ENCODE measurements at places on chromosomes 3 and 15.

DNA sequence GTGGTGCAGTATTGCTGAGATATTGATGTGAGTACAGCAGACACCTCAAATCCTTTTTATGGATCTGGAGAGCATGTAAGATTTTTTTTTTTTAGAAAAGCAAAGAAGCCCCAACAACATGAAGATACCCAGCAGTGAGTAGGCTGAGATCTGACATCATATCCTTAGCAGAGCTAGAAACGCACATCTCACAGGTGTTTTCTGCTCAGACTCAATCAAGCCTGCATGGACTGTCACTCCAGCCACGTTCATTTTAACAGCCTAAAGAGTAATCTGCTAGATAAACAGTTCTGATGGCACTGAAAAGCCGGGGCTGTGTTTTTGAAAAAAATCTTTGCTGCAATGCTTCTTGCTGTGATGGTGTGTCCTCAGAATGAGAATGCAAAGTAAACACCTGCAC lies 544.2 kb downstream of the FGF12 start:
- DNase-seq, result no peak

DNA sequence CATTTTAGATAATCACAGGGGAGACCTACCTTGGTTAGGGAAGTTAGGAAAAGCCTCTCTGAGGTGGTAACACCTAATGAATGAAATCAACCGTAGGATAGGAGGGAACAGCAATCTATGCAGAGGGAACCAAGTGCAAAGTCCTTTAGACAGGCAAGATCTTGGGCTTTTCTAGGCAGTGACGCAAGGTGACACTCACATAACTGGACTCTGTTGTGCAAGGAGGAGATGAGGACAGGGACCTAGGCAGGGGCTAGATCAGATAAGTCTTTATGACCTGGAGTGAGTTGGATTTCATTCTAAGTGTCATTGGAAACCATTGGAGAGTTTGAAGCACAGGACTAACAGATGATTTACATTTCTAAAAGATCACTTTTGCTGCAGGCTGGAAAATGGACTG lies 4.6 kb upstream of the LMOD3 start:
- no peak for DNase-seq

DNA sequence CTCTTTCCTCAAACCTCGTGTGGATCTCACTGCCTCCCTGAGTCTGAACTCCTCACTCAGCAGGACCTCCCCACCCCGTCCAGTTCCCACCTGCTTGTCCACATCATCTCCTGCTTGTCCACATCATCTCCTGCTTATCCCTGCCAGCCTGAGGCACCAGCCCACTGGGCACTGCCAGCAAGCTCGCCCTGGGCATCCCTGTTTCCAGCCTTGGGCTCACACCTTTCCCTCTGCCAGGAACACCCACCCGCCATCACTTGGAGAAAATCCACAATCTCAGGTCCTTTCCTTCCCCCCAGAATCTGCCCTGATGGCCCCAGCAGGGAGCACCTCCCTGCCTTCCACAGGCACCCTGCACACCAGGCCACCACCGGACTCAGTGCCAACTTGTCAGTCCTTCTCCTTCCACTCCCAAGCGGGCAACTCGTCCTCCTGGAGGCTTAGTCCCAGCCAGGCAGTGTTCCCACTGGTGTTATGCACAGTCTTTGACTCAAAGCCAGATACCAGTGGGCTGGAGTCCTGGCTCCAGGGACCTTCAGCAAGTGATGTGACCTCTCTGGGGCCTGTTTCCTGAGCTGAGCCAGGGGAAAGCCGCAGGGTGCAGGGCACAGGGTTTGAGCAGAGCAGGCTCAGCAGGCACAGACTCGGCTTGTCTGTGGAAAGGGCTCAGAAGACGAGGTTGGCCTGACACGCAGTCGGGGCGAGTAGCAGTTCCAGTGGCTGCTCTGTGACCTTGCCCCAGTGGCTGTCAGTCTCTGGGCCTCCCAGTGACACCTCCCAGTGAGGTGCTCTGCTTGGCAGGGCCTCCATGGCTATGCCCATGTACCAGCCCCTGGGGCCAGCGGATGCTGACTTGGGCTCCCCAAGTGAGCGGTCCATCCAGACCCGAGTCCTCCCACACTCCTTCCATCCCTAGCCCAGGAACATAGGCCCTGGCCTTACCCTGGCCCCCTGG lies 9.5 kb upstream of the MESP2 start:
- no peak for DNase-seq

GRCh38 chr3:120425572-120426250 lies 25.1 kb downstream of the FSTL1 start:
- peak; percentile 95 for DNase-seq

- peak; percentile 39 for DNase-seq
Observed at GRCh38 chr15:90286678-90287077, 21.2 kb downstream of the NGRN start.

DNA sequence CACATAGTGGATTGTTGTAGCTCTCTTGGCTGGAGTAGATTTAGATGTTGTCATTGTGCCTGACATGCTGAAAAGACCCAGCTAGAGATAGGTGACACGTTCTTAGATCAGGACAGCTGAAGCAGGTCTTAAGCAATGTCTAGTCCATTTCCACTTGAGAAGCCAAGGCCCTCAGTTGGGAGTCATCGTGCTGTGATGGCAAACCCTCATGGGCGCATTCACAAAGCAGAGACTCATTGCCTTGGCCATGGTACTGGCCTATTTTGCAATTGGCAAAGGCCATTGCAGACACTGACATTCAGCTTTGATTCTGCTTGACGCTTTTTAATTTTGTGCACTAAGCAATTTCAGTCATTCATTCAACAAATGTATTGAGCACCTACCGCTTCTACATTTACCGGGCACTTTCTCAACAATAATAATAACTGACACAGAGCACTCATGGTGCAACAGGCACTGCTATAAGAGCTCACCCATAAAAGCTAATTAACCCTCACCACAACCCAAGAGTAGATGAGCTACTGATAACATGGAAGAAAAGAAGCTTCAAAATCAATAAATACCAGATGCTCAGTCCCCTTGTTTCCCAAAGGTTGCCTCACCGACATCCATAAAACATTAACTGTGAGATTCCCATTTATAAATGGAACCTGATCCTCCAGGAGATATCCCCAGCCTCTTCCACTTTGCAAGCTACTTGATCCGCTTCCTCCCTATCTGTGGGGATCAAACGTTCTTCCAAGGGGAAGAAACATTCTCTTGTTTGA lies 200.1 kb downstream of the TLE3 start:
- no peak for DNase-seq

DNA sequence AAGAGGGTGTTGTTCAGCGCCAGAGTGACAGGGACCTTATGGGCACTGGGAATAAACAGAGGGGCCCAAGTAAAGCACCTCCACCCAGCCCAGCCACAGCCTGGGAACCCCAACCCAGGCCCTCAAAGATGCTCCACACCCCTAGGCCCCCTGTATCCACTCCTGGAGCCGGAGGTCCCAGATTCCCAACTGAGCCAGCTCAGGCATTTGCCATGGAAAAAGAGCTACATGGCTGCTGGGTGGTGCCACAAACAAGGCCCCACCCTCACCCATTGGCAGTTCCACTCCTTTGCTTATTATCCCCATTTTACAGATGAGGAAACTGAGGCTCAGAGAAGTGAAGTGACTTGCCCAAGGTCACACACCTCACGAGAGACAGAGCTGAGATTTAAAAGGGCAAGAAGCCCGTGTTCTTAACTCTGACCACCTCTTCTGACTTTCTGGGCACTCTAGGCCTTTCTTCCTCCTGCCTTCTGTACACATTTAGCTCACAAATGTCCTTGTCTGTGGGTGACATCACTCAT lies 16.9 kb downstream of the ANPEP start:
- no peak for DNase-seq

GRCh38 chr3:151777880-151778279 lies 36.0 kb upstream of the AADAC start:
- DNase-seq, result no peak

GRCh38 chr15:41967506-41968206 lies 4.7 kb downstream of the EHD4 start:
- peak; percentile 49 for DNase-seq

GRCh38 chr15:43219929-43220928 lies 589 bp downstream of the EPB42 start:
- DNase-seq, result no peak

GRCh38 chr15:39510001-39510701 lies 70.7 kb upstream of the THBS1 start:
- DNase-seq, result no peak

Measured in iris pigment epithelial cell (primary cell).